ENCODE measurements at places on chromosomes 1 and 21. TPM values are rescaled to one million over a fixed set of nuclear protein-coding genes. Genes with fewer than 3 reads are reported as not detected.
A peak's percentile ranks its signal among the peaks of the same experiment; 100 is the strongest.

DNA sequence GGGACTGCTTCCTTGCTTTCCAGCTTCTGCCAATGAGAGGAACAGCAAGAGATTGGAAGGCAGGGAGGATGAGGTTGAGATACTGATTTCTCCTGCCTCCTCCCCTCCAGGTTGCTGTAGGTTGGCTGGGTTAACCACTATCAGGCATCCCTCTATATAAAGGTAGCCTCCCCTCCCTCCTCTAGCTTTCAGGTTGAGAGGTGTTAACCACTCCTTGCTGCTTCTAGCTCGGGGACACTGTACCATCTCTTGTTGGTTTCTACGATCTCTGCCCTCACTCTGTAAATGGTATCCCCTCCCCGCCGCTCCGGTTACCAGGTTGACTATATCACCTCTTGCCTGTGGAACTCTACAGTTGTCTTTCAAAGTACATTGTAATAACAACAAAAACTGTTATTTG, 16.7 kb downstream of the LPAR3 start:
- DNase-seq = no peak

- no peak for DNase-seq
Observed at GRCh38 chr1:213641312-213641711, 346.5 kb upstream of the PROX1 start.

- no peak for DNase-seq
Observed at GRCh38 chr1:20640183-20640597, 6.9 kb downstream of the PINK1 start.

- no peak for DNase-seq
Observed at GRCh38 chr1:155048449-155049334, 2.4 kb upstream of the ADAM15 start.

- DNase-seq = no peak
Observed at GRCh38 chr1:201454608-201455007, 14.4 kb downstream of the PHLDA3 start.

- no peak for DNase-seq
Observed at GRCh38 chr1:182685215-182685614, 828 bp upstream of the RGS8 start.

GRCh38 chr1:247332623-247333361, 1.1 kb upstream of the ZNF496 start:
- no peak for DNase-seq

GRCh38 chr1:172497230-172497629, 35.7 kb upstream of the SUCO start:
- no peak for DNase-seq

GRCh38 chr1:119002028-119002686, 14.0 kb upstream of the TBX15 start:
- no peak for DNase-seq

GRCh38 chr1:28887835-28888682, 26.3 kb upstream of the EPB41 start:
- DNase-seq = peak; percentile 72

GRCh38 chr1:187938092-187938491, 1109.3 kb downstream of the PLA2G4A start:
- DNase-seq = no peak

GRCh38 chr1:156738916-156739315, 2.0 kb downstream of the MRPL24 start:
- DNase-seq = no peak

The GPR52 gene
- 1.9 TPM for total RNA-seq

The DPYD gene
- total RNA-seq = 82.7 TPM

The PBX1 gene
- total RNA-seq = 56.7 TPM

The CD53 gene
- total RNA-seq = 171 TPM
